ENCODE measurements at places on chromosomes 16 and 17.

DNA sequence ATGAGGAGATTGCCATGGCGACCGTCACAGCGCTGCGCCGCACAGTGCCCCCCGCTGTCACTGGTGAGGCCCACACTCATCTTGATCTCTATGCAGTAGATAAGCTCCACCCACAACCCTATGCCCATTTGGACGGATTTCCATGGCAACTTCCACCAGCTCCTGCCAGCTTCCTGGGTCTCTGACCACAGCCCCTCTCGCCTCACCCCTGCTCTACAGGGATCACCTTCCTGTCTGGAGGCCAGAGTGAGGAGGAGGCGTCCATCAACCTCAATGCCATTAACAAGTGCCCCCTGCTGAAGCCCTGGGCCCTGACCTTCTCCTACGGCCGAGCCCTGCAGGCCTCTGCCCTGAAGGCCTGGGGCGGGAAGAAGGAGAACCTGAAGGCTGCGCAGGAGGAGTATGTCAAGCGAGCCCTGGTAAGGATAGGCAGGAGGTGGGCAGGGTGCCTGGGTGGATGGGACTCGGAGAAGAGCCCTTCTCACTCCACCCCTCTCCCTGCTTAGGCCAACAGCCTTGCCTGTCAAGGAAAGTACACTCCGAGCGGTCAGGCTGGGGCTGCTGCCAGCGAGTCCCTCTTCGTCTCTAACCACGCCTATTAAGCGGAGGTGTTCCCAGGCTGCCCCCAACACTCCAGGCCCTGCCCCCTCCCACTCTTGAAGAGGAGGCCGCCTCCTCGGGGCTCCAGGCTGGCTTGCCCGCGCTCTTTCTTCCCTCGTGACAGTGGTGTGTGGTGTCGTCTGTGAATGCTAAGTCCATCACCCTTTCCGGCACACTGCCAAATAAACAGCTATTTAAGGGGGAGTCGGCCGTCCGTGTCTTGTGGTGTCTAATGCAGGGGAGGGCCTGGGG is 4.3 kb downstream of the ALDOA start:
- no peak for DNase-seq

GRCh38 chr17:74351552-74352210 is 10.0 kb downstream of the BTBD17 start:
- no peak for DNase-seq

DNA sequence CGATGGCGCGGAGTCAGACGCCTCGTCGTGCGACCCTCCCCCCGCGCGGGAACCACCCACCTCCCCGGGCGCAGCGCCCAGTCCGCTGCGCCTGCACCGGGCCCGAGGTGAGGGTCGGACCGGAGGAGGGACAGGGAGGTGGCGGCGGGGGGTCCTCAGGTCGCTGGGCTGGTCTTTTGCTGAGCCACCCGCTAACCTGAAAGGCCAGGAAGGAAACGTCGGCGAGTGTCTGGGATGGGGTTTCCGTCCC is 4.9 kb downstream of the TBX2 start:
- no peak for DNase-seq

DNA sequence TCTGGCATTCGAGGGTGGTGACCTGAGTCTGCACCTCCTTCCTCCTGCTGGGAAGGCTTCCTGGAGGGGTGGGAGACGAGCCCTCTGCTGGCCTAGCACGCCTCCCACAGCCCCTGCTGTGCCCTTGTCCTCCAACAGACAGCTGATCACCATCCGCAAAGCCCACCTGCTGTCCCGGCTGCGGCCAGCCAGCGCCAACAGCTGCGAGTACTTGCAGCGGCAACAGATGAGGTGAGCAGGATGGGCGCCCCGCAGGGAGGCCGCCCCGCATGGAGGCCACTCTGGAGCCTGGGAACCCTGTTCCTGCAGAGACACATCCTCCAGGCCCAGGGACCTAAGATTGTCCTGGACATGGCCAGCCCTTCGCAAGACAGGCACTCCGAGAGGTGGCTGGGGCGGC is 21.6 kb downstream of the UBALD1 start:
- DNase-seq: no peak

DNA sequence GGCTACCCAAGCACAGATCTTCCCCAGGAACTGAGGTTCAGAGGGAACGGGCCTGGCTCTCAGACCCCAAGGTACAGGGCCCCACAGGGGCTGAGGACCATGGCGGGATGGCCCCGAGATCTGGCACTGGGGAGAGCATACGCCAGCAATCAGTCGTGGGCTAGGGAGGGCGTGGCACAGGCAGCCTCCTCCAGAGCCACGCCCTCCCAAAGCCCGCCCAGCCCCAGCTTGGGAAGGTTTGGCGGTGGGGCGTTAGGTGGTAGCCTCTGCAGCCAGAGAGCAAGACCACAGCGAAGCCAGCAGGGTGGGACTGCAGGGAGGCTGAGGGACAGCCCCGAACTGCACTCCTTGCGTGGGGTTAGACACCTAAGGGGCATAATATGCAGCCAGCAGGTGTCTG is 11.6 kb downstream of the WNT9B start:
- DNase-seq: no peak

- DNase-seq: no peak
Measured at GRCh38 chr17:3798273-3799180, 2.5 kb downstream of the ITGAE start.

- no peak for DNase-seq
Measured at GRCh38 chr16:73457851-73458250, 409.9 kb upstream of the ZFHX3 start.

DNA sequence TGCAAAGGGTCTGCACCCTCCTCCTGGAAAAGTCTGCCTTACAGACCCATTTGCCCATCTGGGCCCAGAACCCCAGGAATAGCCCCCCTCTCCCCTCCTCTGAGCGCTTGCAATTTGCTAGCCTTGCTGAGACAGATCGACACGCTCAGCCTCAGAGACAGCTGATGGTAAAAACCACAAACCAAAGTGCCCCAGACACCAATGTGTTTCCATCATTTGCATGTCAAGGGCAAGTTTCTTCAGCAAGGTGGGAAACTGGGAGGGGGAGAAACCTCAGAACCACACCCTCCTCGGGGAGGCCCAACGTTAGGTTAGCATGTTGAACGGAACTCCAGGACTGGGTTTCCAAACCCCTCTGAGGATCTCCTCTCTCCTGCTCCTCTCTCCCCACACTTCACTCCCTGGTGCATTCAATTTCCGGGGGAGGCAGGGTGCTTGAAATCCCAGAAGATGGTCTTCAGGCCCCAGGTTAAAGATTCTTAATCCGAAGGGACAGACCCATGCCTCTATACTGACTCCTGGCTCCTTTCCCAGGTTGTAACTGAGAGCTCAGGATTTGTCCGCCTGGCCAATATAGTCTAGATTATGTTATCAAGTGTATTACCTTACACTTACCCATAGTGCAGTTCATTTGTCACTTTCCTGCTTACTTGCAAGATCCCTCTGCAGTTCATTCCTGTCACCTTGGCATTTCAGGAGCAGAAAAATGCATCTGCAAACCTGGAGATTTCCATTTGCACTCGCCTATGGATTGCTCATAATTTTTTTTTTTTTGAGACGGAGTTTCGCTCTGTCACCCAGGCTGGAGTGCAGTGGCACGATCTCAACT is 1.3 kb upstream of the CUEDC1 start:
- DNase-seq: no peak

DNA sequence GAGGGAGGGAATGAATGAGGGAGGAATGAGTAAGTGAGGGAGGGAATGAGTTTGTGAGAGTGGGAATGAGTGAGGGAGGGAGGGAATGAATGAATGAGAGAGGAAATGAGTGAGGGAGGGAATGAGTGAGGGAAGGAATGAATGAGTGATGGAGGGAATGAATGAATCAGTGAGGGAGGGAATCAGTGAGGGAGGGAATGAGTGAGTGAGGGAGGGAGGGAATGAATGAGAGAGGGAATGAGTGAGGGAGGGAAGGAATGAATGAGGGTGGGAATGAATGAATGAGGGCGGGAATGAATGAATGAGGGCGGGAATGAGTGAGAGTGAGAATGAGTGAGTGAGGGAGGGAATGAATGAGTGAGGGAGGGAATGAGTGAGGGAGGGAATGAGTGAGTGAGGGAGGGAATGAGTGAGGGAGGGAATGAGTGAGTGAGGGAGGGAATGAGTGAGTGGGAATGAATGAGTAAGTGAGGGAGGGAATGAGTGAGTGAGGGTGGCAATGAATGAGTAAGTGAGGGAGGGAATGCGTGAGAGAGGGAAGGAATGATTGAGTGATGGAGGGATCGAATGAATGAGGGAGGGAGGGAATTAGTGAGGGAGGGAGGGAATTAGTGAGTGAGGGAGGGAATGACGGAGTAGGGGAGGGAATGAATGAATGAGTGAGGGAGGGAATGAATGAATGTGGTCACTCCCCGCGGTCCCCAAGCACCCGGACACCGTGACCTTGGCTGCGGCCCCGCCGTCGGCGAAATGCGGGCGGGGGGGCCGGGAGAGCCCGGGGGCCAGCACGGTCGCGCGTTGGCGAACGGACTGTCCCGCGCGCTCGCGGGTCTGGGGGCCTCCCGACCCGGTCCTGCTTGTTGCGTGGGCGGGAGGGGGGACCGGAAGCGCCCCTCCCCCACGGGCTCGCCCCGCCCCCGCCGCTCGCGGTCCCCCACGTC is 1.1 kb upstream of the UBE2I start:
- no peak for DNase-seq

- no peak for DNase-seq
Measured at GRCh38 chr17:9350080-9350479, 225.5 kb downstream of the STX8 start.

DNA sequence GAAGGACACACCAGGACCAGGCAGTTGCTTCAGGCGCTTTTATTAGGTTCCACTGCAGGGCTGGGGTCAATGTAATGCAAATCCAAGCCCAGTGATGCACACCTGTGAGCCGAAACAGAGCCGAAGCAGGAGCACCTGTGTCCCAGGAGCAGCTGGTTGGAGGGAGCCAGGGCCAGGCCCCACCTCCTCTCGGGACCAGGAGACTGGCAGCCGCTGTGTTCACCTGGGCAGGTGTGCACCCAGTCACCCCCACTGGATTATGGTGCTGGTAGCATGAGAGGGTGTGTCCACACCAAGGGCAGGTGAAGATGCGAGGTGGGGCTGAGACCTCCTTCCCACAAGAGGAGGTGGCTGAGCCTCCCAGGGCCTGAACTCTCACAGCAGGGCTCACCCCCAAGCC is 4.7 kb upstream of the FAAP100 start:
- DNase-seq: no peak

DNA sequence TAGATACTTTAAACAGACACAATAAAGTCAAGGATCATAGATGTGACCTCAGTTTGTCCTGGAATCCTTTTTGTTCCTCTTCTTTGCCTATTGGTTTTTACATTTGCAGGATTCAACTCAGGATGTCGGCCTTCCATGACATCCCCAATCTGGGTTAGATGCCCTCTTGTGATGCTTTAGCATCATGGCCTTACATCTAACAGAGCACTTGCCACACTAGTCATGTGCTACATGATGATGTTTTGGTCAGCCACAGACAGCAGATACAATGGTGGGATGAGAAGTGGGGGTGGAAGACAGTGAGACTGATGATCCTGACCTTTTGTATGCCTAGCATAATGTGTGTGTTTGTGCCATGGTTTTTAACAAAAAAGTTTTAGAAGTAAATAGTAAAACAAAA is 1.8 kb upstream of the SYNRG start:
- DNase-seq: no peak

- peak; percentile 80 for DNase-seq
Measured at GRCh38 chr17:35930211-35931065, at the start of gene RDM1. Gene RDM1 (minus strand): TSS chr17:35930773. CDS start chr17:35930727, 46 bp downstream.

DNA sequence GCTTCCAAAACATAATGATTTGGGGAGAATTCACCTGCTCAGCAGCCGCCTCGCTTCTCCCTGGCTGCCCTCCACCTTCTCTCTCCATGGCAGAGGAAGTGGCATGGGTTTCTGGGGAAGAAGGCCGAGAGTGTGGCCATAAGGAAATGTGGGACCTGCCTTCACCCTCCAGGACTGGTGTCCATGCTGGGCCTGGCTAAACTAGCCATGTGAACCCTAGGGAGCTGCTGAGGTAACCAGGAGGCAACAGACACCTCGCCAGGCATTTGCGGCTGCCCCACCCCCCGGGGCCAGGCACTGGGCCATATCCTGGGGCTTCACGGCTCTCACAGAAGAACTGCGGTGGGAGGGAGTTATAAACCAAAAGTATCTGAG is 9.9 kb upstream of the CMTM4 start:
- DNase-seq: no peak

GRCh38 chr17:43912635-43913304 is 5.4 kb upstream of the MPP2 start:
- no peak for DNase-seq

DNA sequence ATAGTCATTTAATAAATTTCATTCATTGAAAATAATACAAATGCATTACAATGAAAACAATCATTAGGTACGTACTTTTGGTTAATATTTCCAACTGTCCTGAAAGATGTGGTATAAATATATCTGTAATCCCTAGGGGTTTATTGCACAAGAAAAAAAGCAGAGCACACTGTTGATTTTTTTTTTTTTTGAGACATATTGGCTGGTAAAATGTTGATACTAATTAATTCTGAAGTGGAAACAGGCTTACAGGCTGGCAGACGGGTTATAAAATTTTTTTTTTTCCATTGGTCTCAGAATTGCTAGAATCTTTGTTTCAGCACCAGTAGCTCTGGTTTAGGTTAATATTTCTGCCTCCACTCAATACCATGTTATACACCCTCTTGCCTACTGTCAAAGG is 193.6 kb downstream of the MAP2K6 start:
- no peak for DNase-seq

DNA sequence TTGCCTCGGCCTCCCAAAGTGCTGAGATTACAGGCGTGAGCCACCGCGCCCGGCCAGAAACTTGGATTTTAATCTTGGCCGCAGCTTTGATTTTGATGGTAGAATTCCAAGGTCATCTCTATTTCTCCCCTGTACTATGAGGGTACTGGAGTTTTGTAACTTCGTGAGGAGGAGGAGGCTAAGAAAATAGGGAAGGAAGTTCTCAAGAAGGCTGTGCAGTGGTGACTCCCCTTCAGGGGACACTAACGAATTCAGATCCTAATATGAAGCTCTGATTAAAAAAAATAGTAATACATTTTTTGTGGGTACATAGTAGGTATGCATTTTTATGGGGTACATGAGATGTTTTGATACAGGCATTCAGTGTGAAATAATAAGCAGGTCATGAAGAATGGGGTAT is 55.9 kb downstream of the LDHD start:
- DNase-seq: no peak

GRCh38 chr16:12589676-12590075 is 214.0 kb downstream of the CPPED1 start:
- DNase-seq: no peak

DNA sequence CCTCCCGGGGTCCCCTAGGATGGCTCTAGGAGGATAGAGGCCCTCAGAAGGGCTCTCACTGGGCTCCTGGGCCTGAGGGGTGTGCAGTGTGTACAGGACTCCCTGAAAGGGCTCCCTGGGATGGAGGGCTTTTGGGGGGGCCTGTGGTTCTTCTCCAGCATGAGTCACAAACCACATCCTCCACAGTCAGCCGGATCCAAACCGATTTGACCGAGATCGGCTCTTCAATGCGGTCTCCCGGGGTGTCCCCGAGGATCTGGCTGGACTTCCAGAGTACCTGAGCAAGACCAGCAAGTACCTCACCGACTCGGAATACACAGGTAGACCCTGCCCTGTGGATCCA is 4.5 kb downstream of the TRPV2 start:
- no peak for DNase-seq

- no peak for DNase-seq
Measured at GRCh38 chr17:19004421-19005136, at the start of gene FAM83G. Gene FAM83G (minus strand): TSS chr17:19004764. CDS start chr17:19004041, 723 bp downstream.

- DNase-seq: no peak
Measured at GRCh38 chr16:71387045-71387871, 28.7 kb downstream of the CALB2 start.

Data from NCI-H1436 treated with DMSO at 0.1 percent for 48 hours (cell line).